NK-92 treated with Interleukin-12 subunit alpha and Interleukin-12 subunit beta, amount 100 ng/mL, for 24 hours (cell line): ENCODE measurements at places on chromosomes 7 and 10.

DNA sequence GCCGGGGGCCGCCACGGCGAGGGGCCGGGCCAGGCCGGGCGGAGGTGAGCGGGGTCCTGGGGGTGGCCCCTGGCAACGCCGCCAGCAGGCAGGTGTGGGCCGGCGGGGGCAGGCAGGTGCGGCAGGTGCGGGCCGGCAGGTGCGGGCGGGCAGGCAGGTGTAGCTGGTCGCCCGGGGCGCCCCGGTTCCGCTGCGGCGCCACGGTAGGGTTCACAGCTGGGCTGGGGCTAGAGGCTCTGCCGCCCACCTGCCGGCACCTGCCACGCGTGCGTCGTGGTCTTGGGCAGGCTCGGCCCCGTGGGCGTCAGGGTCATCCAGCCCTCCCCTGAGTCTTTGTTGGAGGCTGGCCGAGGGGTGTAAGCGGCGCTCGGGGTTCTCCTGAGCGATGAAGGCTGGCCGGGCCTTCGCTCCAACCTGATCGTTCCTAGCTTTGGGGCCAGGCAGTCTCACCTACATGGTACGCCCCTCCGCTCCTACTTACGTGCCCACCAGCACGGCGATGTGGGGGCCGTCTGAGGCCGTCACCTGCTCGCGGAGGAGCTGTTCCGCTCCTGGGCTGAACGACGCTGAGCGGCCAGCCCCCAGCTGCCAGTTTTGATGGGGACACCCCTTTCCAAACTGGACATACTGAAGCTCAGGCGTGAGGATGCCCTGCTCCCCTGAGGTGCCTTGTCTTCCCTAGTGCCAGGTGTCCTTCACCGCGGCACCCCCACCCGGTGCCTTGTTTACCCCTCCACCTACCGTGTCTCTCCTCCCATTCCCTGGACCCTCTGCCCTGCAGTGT lies 493 bp downstream of the ZMIZ2 start:
- no peak for DNase-seq

DNA sequence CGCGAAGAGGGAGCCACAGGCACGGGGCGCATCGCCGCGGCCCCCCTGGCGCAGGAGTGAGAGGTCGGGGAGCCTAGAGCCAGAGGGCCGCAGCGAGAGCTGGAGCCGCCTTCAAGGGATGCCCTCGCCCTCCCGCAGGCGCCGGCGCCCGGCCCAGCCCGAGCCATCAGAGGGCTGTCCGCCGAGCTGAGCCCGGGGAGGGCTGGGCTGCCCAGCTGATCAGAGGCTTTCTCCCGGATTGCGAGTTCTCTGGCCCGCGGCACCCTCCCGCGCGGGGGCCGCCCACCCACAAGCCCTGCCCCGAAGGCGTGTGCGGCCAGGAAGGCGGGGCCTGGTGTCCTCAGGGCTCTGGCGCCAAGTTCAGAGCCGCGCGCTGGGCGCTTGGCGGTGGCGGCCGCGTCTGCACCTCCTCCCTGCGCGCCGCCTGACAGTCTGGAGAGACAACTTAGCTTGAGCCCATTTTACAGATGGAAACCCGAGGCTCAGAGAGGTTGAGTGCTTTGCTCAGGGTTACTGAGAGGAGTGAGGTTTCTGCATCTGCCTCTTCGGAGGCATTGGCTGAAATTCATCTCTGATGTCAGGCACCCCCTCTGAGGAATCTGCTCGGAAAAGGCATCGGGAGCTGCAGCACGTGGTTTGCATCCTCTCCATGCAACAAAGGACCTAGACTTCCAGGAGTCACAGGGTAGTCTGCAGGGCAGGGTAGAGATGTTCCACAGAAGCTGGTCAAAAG lies 3.8 kb upstream of the ANTXRL start:
- no peak for DNase-seq

- DNase-seq = no peak
Measured at GRCh38 chr7:146096994-146097393, 19.6 kb upstream of the CNTNAP2 start.

DNA sequence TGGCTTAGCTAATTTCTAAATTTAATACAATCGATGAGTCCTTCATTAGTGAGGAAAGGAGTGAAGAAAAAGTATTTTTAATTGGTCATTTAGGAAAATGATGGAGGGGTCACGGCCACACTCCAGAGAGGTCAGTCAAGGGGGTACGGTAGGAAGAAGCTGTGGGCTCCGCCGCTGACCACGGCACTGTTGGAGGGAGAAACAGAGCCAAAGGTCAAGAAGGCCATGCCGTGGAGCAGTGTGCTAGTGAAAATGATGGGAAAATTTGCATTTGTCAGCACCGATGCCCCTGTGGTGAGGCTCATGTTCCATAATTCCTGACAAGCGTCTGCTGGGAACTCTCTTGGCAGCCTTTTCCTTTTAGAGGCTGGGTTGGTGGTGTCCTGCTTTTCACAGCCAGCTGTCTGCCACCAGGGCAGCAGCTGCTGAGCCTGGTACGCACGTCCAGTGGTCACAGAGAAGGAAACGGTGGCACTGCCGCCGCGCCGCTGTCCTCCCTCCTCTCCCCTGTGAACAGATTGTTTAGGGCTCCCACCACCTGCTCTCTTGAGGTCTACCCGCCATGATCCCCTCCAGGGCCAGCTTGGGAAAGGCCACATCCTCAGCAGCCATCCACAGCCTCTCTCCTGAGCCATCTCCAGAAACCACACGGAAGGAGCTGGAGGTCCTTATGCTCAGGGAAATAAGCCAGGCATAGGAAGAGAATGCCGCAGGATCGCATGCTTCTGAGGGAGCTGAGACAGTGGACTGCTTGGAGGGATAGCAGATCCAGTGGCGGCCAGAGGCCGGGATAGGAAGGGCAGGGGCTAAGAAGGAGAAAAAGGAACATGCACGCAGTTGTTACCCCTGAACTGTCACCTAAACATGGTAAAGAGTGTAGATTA lies 263.7 kb upstream of the PPP2R2D start:
- DNase-seq = no peak
